SK-N-SH treated with all-trans-retinoic acid at 6 μM for 48 hours (cell line): ENCODE measurements at places on chromosomes 5 and 9.

DNA sequence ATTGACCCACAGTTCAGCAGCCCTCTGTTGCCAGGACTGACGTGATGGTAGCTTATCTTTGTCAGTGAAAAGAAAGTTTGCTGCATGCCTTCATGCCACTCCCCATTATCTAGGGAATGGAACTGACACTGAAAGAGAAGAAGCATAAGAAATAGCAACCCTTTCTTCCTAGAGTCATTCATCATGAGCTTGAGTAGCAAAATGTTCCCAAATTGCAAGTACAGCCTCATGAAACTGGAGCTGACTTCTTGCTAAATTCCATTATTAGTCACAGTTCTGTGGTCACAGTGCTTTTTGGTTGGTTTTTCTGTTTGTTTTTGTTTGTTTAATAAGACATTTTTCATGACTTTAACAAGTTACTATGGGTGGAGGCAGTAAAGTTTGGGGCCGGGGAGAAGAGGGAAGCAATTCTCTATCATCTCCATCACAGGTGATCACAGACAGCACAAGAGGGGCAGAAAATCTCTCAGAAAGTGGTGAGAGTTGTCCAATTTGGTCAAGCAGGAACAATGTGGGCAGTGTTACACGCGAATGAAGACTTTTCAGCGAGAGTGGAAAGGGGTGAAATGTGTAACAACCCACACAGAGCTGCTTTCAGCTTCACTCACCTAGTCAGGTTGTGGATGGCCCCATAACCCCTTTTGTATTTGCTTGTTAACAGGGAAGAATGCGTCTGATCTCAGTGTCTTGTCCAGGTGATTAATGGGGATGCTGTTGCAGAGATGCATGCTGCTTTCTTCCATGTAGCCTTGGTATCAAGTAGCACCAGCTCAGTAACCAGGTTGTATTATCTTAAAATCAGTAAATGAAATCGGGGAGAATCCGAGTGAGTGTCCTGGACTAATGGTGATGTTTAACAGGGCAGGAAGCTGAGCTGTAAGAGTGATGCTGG is 440.4 kb downstream of the DMRT2 start:
- ATAC-seq: no peak

DNA sequence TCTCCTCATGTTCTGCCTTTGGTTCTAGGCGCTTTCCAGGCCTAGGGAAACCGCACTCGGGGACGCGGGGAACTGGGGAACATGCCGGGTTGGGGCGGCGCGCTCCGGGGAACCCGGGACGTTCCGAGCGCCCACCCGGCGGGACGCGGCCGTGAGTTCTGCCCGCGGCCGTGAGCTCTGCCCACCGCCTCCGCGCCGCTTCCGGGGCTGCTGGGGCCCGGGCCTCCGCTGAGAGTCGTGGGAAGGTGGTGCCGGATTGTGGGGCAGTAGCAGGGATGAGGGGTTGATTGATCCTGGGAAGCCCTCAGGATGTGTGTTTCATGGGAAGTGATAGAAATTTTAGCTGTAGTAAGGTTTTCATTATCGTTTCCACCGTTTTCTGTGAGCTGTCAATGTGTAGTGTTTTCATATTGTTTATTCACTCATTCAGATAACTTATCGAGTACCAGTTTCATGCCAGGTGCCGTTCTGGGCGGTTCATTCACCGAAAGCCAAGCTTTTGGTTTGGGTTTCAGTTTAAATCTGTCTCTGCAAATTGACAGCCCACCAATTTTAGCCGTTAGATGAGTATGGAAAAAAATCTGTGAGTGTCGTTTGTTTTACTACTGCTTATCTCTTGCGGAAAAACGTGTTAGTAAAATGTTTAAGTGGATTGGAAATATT is 657 bp downstream of the MTRR start:
- peak; percentile 62 for ATAC-seq

- ATAC-seq: no peak
Measured at GRCh38 chr9:81113453-81114124, 575.8 kb downstream of the TLE1 start.

GRCh38 chr5:145936401-145937131 is at the start of gene SH3RF2:
Gene SH3RF2, plus strand, starts transcription at chr5:145936578. Its CDS starts 1,351 bp downstream, at chr5:145937929.
- ATAC-seq: peak; percentile 70

GRCh38 chr9:133944746-133945135 is 47.4 kb downstream of the VAV2 start:
- ATAC-seq: peak; percentile 98

- ATAC-seq: no peak
Measured at GRCh38 chr5:50691399-50692016, 25.1 kb downstream of the PARP8 start.

GRCh38 chr5:124642151-124642550 is 104.3 kb downstream of the ZNF608 start:
- no peak for ATAC-seq

DNA sequence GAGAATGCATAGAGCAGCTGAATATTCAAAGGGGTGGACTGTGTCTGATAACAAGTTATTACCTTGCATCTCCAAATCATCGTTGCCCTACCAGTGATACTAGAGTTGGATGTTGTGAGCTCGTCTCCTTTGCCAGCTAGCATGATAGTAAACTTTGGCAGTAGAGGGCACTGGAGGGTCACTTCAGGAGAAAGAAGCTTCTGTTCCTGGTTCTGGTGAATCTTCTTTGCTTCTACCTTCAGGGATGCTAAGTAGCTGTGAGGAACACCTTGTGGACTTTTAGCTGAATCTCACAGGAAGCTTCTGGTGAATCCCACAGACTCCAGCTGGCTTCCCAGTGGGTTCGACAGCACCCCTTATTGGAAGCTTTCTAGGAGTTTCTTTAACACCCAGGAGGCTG is 626.6 kb upstream of the SGCD start:
- no peak for ATAC-seq
